ENCODE measurements at places on chromosomes 12 and 14. TPM values are rescaled to one million over a fixed set of nuclear protein-coding genes. Genes with fewer than 3 reads are reported as not detected.

The SYT1 gene
- total RNA-seq = 0.51 TPM

The NOS1 gene
- under 0.01 TPM for total RNA-seq

The SIX1 gene
- total RNA-seq = 1.8 TPM

The KERA gene
- not detected for total RNA-seq

The RND1 gene
- total RNA-seq = under 0.01 TPM

The SCN8A gene
- 12.8 TPM for total RNA-seq

The TRIP11 gene
- 50.4 TPM for total RNA-seq

The KRT73 gene
- total RNA-seq = not detected

The RHOJ gene
- 4.1 TPM for total RNA-seq

The ACVRL1 gene
- total RNA-seq = 20.8 TPM

Measured in fibroblast of lung (primary cell).